ENCODE measurements at places on chromosomes 3 and 15. TPM values are rescaled to one million over a fixed set of nuclear protein-coding genes. Genes with fewer than 3 reads are reported as not detected.

RAB5A gene
- total RNA-seq = 55.6 TPM

DNA sequence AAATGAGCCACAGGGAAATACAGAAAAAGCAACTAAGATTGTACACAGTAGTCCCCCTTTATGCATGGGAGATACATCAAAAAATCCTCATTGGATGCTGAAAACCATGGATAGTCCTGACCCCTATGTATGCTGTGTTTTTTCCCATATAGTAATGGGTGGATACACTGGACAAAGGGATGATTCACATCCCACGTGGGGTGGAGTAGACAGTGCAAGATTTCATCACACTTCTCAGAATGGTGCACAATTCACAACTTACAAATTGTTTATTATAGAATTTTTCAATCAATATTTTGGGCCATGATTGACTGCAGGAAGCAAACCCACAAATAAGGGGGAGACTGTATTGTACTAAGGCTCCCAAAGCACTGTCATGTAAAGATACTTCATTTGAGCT lies 224.4 kb upstream of the STRIT1 start:
- H3K27me3 ChIP-seq = no peaks in the 10 kb centered on the region
- H3K4me3 ChIP-seq = no peak overlapping the region
- H3K4me1 ChIP-seq = no peaks in the 10 kb centered on the region
- H3K27ac ChIP-seq = no peak overlapping the region
- no peak for DNase-seq

GRCh38 chr15:58490888-58491473 lies 59.2 kb downstream of the LIPC start:
- H3K4me3 ChIP-seq = no peak overlapping the region
- H3K27me3 ChIP-seq = no peaks in the 10 kb centered on the region
- H3K27ac ChIP-seq = no peak overlapping the region
- H3K4me1 ChIP-seq = peaks cover 6% of the 10 kb centered on the region

GRCh38 chr3:152519376-152519775 lies 250.6 kb downstream of the MBNL1 start:
- no peaks in the 10 kb centered on the region for H3K27me3 ChIP-seq
- H3K27ac ChIP-seq = no peak overlapping the region
- no peaks in the 10 kb centered on the region for H3K36me3 ChIP-seq
- no peak overlapping the region for H3K4me3 ChIP-seq

SLC2A2 gene
- total RNA-seq = not detected

GRCh38 chr3:72675243-72675642 lies 173.0 kb downstream of the SHQ1 start:
- DNase-seq = no peak
- H3K4me3 ChIP-seq = no peak overlapping the region
- no peaks in the 10 kb centered on the region for H3K27me3 ChIP-seq
- no peak overlapping the region for H3K27ac ChIP-seq
- H3K4me1 ChIP-seq = no peaks in the 10 kb centered on the region

DNA sequence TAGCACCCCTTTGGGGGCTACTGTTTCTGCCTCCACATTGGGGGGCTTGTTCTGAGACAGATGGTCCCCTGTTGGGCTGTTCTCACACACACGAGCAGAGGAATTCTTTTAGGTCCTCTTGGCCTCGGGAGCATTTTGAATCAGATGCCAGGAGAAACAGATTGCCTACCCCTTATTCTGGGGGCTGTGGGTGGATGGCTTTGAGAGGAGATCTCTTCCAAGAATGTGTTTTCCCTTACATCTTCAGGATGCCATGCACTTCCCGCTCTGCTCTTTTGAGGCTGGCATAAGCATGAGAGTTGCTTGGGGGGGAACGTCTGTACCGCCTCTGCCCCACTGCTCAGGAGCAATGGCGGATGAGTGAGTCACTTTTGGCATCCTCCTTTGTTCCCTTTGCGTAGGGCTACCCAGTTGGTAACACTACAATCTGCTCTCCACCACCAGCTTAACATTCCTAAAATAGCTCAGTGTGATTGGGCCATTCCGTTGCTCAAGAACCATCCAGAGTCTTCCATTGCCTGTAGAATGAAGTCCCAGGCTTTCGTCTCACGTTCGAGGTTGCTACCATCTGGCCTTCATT lies 154.4 kb downstream of the RPLP1 start:
- no peak overlapping the region for H3K27ac ChIP-seq
- H3K4me1 ChIP-seq = peaks cover 9% of the 10 kb centered on the region
- no peaks in the 10 kb centered on the region for H3K36me3 ChIP-seq

HGD gene
- not detected for total RNA-seq

GRCh38 chr3:69907554-69907953 lies 92.0 kb upstream of the SAMMSON start:
- no peaks in the 10 kb centered on the region for H3K27me3 ChIP-seq
- no peaks in the 10 kb centered on the region for H3K36me3 ChIP-seq
- H3K4me1 ChIP-seq = no peaks in the 10 kb centered on the region
- H3K4me3 ChIP-seq = no peak overlapping the region

- H3K36me3 ChIP-seq = no peaks in the 10 kb centered on the region
- H3K4me1 ChIP-seq = no peaks in the 10 kb centered on the region
- no peak overlapping the region for H3K4me3 ChIP-seq
- no peak overlapping the region for H3K27ac ChIP-seq
- H3K27me3 ChIP-seq = no peaks in the 10 kb centered on the region
Observed at GRCh38 chr3:157752956-157753786, 250.0 kb upstream of the VEPH1 start.

DNA sequence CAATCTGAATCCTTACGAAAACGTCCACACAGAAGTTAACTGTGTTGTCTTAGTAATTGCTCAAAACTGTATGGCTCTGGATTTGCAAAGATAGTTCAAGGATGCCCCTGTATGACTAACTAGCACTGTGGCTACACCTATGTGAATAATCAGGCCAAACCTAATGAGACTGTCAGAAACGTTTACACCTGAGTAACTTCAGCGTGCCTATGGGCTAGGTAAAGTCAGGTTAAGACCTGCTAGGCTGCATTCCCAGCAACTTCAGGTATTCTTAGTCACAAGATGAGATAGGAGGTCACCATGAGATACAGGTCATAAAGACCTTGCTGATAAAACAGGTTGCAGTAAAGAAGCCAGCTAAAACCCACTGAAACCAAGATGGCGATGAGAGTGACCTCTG lies 87.8 kb upstream of the PLXND1 start:
- DNase-seq = no peak
- no peaks in the 10 kb centered on the region for H3K27me3 ChIP-seq
- H3K4me1 ChIP-seq = peaks cover 6% of the 10 kb centered on the region
- H3K36me3 ChIP-seq = peaks cover 6% of the 10 kb centered on the region
- no peak overlapping the region for H3K27ac ChIP-seq

- H3K27ac ChIP-seq = no peak overlapping the region
- DNase-seq = no peak
- H3K27me3 ChIP-seq = peaks cover 8% of the 10 kb centered on the region
- no peaks in the 10 kb centered on the region for H3K4me1 ChIP-seq
- no peaks in the 10 kb centered on the region for H3K36me3 ChIP-seq
Observed at GRCh38 chr3:42891042-42891441, 14.9 kb upstream of the ZNF662 start.

CYP11A1 gene
- 0.29 TPM for total RNA-seq

CTXN2 gene
- total RNA-seq = not detected

- H3K27ac ChIP-seq = no peak overlapping the region
- DNase-seq = no peak
- H3K4me1 ChIP-seq = no peaks in the 10 kb centered on the region
- no peak overlapping the region for H3K4me3 ChIP-seq
- no peaks in the 10 kb centered on the region for H3K36me3 ChIP-seq
Observed at GRCh38 chr3:70829092-70829491, 516.7 kb upstream of the MDFIC2 start.

GRCh38 chr3:145864336-145864735 lies 296.6 kb downstream of the PLOD2 start:
- H3K4me3 ChIP-seq = no peak overlapping the region
- no peaks in the 10 kb centered on the region for H3K36me3 ChIP-seq
- H3K27ac ChIP-seq = no peak overlapping the region
- DNase-seq = no peak

BCHE gene
- not detected for total RNA-seq

ZNF770 gene
- 38.5 TPM for total RNA-seq

DNA sequence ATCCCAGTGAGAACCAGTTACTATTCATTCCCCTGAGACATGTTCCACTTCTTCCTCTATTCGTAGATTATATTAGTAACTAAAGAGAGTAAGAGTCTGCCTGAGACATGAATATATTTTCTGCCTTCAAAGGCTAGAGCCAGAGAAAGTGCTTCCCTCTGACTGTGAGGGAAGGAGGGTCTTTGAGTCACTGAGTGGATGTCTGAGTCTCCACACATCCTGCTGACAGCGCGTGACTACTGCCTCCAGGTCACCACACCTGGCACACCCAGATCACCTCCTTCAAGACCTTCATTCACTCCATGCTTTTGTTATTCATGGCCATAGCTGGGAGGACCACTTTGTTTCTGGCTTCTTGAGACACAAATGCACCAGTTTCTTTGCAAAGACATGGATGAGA lies 135.6 kb downstream of the SOX2 start:
- H3K4me3 ChIP-seq = no peak overlapping the region
- H3K27ac ChIP-seq = no peak overlapping the region
- H3K4me1 ChIP-seq = no peaks in the 10 kb centered on the region

COLQ gene
- total RNA-seq = 1.5 TPM

ITIH1 gene
- not detected for total RNA-seq

DNA sequence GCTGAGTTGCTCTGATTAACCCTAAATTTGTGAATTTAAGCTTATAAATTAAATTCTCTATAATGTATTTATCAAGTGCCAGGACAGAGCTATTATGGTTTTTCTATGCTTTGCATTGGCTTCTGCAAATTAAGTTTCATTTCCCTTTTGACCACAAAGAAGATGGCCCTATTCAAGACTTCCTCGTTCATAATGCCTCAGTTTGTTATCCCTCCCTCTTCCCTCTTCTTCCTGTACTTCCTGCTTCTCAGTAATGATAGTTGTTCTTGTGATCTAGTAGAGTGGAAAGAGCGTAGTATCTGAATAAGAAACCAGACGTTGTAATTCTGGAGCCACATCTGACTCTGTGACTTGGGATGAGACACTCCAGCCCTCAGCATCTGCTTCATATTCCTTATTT lies 118.7 kb downstream of the CACNA1D start:
- H3K27me3 ChIP-seq = peaks cover 14% of the 10 kb centered on the region
- H3K4me3 ChIP-seq = no peak overlapping the region
- H3K36me3 ChIP-seq = no peaks in the 10 kb centered on the region
- no peaks in the 10 kb centered on the region for H3K4me1 ChIP-seq
- H3K27ac ChIP-seq = no peak overlapping the region

- peak; percentile 50 for DNase-seq
- no peaks in the 10 kb centered on the region for H3K27me3 ChIP-seq
- no peaks in the 10 kb centered on the region for H3K36me3 ChIP-seq
- no peak overlapping the region for H3K4me3 ChIP-seq
- H3K4me1 ChIP-seq = peaks cover 13% of the 10 kb centered on the region
Observed at GRCh38 chr3:31377045-31377642, 155.6 kb upstream of the STT3B start.

GRCh38 chr15:89118481-89118989 lies 30.3 kb downstream of the ABHD2 start:
- peaks cover 30% of the 10 kb centered on the region for H3K36me3 ChIP-seq
- no peaks in the 10 kb centered on the region for H3K27me3 ChIP-seq
- DNase-seq = no peak
- peaks cover 14% of the 10 kb centered on the region for H3K4me1 ChIP-seq

MUC13 gene
- total RNA-seq = not detected

- H3K4me3 ChIP-seq = no peak overlapping the region
- H3K27ac ChIP-seq = no peak overlapping the region
- no peak for DNase-seq
Observed at GRCh38 chr15:73838831-73839426, 34.4 kb upstream of the TBC1D21 start.

ZDHHC3 gene
- total RNA-seq = 26.9 TPM

DNA sequence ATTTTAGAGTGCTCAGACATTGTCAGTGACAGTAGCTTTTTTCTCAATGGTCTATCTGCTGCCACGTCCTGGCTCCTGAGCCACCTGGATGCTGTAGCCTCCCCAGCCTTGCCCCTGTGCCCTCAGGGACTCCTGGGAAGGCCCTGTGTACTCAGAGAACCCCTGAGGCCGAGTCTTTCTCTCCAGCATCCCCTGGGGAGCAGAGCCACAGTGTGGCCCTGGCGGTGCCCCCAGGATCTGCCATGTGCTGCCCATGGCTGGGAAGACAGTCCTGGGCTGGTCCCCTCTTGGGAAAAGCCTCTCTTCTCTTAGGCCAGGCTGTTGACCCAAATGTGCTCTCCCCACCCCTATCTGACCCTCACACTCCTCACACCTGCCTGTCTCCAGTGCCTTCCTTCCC lies 5.0 kb downstream of the MYD88 start:
- peaks cover 16% of the 10 kb centered on the region for H3K36me3 ChIP-seq
- H3K4me1 ChIP-seq = peaks cover 21% of the 10 kb centered on the region
- no peak overlapping the region for H3K27ac ChIP-seq
- H3K27me3 ChIP-seq = no peaks in the 10 kb centered on the region

ZKSCAN7 gene
- 1.3 TPM for total RNA-seq

GRCh38 chr3:127135241-127136023 lies 57.5 kb upstream of the PRR23E start:
- H3K36me3 ChIP-seq = no peaks in the 10 kb centered on the region
- H3K4me1 ChIP-seq = peaks cover 2% of the 10 kb centered on the region
- peak; percentile 41 for DNase-seq
- H3K27ac ChIP-seq = no peak overlapping the region

DNA sequence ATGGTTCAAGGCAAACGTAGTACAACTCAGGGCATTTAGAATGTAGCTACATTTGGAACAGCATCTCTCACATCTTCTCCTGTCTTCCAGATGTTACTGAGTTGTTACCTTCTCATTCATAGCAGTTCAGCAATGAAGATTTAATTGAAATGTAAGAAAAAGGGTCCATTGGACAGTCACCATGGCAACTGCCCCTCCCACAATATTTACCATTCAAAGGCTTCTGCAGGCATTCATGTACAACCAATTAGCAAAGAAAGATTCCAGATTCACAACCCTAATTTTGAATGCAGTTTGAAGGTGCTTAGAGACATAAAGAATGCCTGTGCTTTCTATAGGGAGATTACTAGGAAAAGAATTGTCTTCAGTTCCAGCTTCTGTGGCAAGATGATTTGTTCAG lies 22.2 kb downstream of the SCN11A start:
- H3K4me1 ChIP-seq = no peaks in the 10 kb centered on the region
- no peaks in the 10 kb centered on the region for H3K36me3 ChIP-seq
- H3K4me3 ChIP-seq = no peak overlapping the region
- DNase-seq = no peak

DNA sequence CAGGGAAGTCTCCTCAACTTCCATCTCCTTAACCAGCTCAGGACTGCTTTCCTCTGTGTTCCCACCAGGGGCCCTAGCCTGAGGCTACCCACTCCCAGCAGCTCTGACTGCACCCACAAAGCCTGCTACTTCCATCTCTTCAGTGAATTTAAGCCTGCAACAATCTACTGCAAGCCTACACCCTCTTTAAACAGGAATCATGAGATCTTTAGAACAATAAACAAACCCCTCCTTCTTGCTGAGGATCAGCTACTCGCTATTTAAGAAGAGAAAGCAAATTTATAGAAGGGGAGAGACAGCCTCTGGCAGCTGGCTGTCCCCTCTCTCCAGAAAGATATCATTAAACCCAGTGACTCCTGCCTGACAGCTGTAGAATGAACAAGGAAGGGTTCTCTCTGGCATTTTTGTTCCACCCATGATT lies 51.9 kb downstream of the ARHGAP31 start:
- no peaks in the 10 kb centered on the region for H3K27me3 ChIP-seq
- no peaks in the 10 kb centered on the region for H3K36me3 ChIP-seq
- no peak for DNase-seq
- H3K4me3 ChIP-seq = no peak overlapping the region

- H3K27me3 ChIP-seq = no peaks in the 10 kb centered on the region
- peak within 1 kb of the TSS; percentile 96 for H3K4me3 ChIP-seq
- peak; percentile 95 for DNase-seq
- peaks cover 17% of the 10 kb centered on the region for H3K36me3 ChIP-seq
- peaks cover 34% of the 10 kb centered on the region for H3K4me1 ChIP-seq
Observed at GRCh38 chr3:48301020-48301799, 32.3 kb downstream of the SPINK8 start.

- no peak for DNase-seq
- peaks cover 3% of the 10 kb centered on the region for H3K4me1 ChIP-seq
- H3K4me3 ChIP-seq = no peak overlapping the region
- peaks cover 19% of the 10 kb centered on the region for H3K27me3 ChIP-seq
- H3K27ac ChIP-seq = no peak overlapping the region
Observed at GRCh38 chr3:61381745-61382392, 130.6 kb upstream of the FHIT start.

All from activated CD4-positive, alpha-beta memory T cell treated with anti-CD3 and anti-CD28 coated beads for 36 hours (primary cell).